Natural killer cell (primary cell): ENCODE measurements at places on chromosomes 5 and 9. TPM values are rescaled to one million over a fixed set of nuclear protein-coding genes. Genes with fewer than 3 reads are reported as not detected.

FOXI1 gene
- total RNA-seq: 0.18 TPM

RNF130 gene
- total RNA-seq: 35.0 TPM

JAKMIP2 gene
- 12.2 TPM for total RNA-seq

HMCN2 gene
- total RNA-seq: not detected

- no peaks in the 10 kb centered on the region for H3K4me1 ChIP-seq
- no peak for DNase-seq
- no peak overlapping the region for H3K4me3 ChIP-seq
- H3K27me3 ChIP-seq: no peaks in the 10 kb centered on the region
- no peak overlapping the region for H3K27ac ChIP-seq
Observed at GRCh38 chr5:33166522-33166921, 274.2 kb upstream of the TARS1 start.

- no peaks in the 10 kb centered on the region for H3K36me3 ChIP-seq
- DNase-seq: no peak
- H3K4me3 ChIP-seq: no peak overlapping the region
Observed at GRCh38 chr9:6068983-6069382, 53.6 kb upstream of the RANBP6 start.

DNA sequence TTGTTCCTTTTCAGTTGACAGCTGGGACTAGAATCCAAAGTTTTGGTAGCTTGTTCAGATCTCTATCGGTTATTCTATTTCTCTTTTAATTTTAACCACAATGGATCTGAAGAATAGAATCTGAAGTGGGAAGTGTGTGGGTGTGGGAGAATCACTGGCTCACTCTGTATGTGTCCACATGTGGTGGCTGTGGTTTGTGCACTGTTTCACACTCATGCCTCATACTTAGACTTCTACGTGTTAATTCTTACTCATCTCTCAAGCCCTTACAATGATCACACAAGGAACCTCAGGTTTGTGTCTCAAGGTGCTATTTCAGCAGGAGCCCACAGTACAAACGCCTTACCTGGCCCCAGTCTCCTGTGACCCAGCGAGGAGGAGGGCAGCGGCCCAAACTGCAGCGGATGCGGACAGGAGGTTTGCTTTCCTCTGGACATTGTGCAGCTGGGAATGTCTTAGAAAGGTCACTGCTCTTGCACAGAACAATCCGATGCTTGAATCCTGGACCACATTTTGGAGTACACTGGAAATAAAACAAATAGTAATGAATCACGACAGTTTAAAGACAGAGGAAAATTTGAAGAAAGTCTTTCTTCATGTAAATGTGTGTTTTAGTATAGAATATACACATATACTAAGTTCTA lies 309.1 kb downstream of the ADAMTS6 start:
- H3K27ac ChIP-seq: no peak overlapping the region
- H3K4me3 ChIP-seq: no peak overlapping the region
- no peaks in the 10 kb centered on the region for H3K36me3 ChIP-seq
- peaks cover 5% of the 10 kb centered on the region for H3K4me1 ChIP-seq
- no peaks in the 10 kb centered on the region for H3K27me3 ChIP-seq

- no peaks in the 10 kb centered on the region for H3K27me3 ChIP-seq
- H3K4me1 ChIP-seq: no peaks in the 10 kb centered on the region
- H3K4me3 ChIP-seq: no peak overlapping the region
Observed at GRCh38 chr5:57405984-57406383, 76.6 kb downstream of the ACTBL2 start.
